Activated T-cell treated with anti-CD3 and anti-CD28 coated beads, Interleukin-2, amount 50 U/mL, for 1 hour (primary cell): ENCODE measurements at places on chromosomes 7 and 10.

DNA sequence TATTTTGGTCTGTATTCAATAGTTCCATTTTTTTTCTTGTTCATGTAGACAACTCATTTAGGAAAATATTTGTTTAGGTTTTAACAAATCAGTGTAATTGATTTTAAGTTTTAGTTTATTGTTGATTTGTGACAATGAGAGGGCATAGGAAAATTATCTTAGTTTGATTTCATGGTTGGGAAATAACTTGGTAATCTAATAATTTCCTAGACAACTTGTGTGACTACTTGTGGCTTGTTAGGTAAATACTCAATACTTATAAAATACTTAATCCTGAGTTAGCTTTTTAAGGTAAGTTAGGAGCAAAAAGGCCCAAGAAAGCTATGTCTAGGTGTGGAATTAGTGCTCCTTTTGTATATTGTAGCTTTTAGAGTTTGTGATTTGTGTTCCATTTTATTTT, 65.4 kb downstream of the ZNRF2 start:
- no peak for DNase-seq

DNA sequence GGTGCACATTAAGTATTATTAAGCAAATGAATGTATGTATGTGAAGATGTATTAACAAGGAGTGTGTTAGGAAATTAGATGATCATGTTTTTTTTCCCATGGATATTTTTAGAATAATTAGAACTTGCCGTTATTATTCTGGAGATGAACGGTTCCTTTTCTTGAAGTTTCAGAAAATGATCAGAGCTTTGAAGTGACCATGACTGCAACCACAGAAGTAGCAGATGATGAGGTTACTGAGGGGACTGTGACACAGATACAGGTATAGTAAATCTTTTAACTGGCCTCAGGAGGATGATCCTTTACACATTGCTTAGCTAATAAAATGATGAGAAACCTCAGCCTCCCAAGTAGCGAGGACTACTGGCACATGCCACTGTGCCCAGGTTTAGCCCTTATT, 18.6 kb downstream of the DMTF1 start:
- DNase-seq: no peak

GRCh38 chr7:76261931-76262330, 40.5 kb upstream of the HSPB1 start:
- DNase-seq: no peak

GRCh38 chr7:7178906-7179305, 3.4 kb upstream of the C1GALT1 start:
- DNase-seq: no peak

DNA sequence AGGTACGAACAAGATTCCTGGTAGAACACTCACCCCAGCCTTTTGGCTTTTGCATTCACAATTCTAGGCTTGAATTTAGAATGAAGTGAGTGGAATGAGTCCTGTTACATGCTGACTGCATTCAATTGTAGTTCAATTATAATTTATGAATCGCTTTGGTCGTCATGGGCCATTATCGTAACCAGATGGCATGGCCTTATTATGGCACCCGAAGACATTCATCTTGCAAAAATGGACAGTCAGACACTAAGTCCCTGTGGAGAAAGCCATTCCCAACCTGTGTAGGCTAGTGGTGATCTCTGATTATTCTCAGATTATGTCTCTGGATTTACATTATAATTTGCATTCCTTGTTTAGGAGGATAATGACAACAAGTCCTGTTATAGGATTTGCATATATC, 292.4 kb upstream of the NPSR1 start:
- DNase-seq: no peak

- DNase-seq: no peak
These were observed 50.0 kb upstream of the ABLIM1 start for GRCh38 chr10:114708084-114708483.

GRCh38 chr10:87849001-87849400, 14.3 kb downstream of the KLLN start:
- no peak for DNase-seq

GRCh38 chr7:31816810-31817209, 129.8 kb downstream of the PPP1R17 start:
- DNase-seq: no peak

GRCh38 chr10:106959521-106959920, 205.0 kb downstream of the SORCS1 start:
- no peak for DNase-seq

DNA sequence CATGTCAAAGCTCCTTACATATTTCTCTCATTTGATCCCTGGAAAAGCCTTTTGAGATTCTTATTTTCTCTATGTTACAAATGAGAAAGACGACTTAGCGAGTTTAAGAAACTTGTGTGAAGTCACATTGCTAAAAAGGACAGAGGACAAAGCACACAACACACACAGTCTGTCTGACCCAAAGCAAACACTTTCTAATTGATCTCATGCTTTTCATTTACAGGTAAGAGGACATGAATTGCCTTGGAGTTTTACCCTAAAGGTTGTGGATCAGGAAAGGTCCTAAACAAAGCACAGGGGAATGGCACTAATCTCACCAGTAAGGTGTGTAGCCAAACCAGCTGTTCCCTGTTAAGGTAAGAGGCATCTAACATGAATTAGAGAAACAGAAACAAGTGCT, 18.7 kb downstream of the SLC35G1 start:
- DNase-seq: no peak

DNA sequence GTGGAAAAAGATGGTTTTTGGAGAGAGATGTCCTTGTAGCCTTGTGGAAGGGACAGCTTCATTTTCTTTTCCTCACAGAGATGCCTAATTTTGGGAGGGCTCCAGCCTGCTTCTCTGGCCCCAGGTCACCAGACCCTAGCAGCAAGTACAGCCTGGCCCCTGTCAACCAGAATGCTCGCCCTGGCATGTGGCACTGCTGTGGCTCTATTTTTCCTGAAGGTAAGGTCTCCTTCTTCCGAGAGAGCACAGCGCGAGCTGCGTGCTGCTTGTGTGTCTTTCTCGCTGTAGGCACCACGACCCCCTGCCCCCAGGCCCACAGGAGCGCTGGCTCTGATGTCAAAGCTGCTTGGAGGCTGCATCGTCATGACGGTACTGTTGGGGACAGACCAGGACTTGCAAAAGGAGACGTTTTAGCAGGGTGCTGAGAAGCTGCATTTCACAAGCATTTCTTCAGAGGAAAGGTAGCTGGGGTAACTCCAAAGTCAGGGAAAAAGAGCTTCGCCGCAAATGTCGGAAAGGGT, 58.7 kb downstream of the CLEC2L start:
- DNase-seq: no peak

DNA sequence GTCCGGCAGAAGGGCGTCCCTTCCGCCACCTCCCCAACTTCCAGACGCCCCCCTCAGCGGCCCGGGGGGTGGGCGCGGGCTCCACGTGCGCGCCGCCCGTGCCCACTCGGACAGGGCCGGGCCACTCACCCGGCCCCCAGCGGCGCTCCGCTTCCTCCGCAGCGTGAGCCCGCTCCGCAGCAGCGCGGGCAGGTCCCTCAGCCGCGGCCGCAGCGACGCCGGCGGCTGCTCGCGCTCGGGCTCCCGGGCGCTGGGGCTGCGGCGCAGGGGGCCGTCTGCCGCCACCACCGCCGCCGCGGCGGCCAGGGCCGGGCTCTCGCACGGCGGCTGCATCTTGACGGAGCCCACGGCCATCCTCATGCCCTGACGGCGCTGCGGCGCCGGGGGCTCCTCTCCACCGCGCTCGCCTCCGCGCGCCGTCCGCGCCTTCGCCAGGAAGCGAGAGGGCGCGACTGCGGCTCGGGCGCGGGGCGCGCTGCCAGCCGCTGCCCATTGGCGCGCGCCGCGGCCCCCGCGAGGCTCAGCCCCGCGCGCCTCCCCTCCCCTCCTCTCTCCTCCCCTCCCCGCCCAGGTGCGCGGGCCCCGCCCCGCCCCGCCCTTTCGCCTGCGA, at the start of gene RAPGEF5:
Gene RAPGEF5 (minus strand): TSS at position 454 of the 610 bp plus-strand sequence. CDS start 94 bp downstream, at position 360.
- DNase-seq: no peak
